ENCODE measurements at places on chromosomes 7 and 10.
A peak's percentile ranks its signal among the peaks of the same experiment; 100 is the strongest.

DNA sequence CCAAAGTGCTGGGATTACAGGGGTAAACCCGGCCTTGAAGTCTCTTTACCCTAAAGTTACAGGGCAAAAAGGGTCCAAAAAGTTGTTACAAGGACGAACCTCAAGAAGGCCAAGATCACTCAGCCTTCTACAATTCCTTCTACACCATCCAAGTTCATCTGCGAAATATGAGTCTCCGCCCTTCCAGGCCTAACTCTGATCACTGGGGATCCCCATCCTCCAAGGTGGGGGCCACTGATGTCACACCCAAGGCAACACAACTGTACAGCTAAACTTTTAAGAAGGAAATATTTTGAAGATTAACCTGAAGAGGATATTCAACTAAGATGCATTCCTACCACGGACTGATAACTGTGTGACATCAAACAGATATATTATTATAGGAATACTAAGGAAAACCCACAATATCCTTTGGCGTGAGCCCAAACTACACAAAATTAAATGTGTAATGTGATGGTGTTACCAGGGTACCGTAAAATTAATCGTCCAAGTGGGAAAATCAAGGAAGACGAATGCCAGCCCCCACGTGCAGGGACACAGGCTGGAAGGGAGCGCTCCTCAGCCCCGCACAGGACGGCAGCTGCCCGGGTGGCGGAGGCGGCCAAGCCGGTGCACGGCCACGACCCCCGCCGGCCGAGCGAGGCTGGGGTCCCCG lies 1.0 kb downstream of the PAXIP1 start:
- no peak for DNase-seq

GRCh38 chr10:58764087-58764747 lies 251.5 kb downstream of the BICC1 start:
- DNase-seq = no peak

DNA sequence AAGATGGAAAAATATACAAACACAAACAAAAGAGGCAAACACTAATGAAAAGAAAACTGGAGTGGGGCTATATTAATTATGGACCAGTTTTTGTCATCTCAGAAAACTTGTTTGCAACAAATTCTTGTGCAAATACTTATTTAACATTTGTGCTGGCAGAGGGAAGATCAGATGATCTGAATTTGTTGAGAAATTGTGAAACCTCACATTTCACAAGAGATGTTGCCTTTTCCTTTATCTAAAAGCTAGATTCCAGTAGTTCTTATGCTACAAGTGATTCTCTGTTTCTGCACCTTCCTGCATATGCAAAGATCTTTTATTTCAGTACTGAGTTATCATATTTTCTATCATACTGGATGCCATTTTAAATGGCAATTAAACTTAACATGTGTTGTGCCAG lies 320.7 kb downstream of the SUGCT start:
- no peak for DNase-seq

DNA sequence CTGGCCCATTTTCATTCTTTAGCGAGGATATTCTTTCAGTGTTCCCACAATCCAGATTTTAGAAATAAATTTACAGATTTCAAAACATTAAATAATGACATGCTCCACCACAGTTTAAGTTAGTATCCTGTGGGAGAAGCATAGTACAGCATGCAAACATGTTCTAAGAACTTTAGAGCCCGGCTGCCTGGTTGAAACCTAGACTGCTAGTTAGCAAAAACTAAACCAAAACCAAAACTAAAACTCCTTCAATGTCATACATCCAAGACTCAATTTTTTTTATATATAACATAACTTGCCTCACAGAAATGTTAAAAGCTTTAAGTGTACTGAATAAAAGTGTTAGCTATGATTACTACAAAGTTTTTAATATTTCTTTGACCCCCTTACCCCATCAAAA lies 17.0 kb downstream of the TRA2A start:
- no peak for DNase-seq

DNA sequence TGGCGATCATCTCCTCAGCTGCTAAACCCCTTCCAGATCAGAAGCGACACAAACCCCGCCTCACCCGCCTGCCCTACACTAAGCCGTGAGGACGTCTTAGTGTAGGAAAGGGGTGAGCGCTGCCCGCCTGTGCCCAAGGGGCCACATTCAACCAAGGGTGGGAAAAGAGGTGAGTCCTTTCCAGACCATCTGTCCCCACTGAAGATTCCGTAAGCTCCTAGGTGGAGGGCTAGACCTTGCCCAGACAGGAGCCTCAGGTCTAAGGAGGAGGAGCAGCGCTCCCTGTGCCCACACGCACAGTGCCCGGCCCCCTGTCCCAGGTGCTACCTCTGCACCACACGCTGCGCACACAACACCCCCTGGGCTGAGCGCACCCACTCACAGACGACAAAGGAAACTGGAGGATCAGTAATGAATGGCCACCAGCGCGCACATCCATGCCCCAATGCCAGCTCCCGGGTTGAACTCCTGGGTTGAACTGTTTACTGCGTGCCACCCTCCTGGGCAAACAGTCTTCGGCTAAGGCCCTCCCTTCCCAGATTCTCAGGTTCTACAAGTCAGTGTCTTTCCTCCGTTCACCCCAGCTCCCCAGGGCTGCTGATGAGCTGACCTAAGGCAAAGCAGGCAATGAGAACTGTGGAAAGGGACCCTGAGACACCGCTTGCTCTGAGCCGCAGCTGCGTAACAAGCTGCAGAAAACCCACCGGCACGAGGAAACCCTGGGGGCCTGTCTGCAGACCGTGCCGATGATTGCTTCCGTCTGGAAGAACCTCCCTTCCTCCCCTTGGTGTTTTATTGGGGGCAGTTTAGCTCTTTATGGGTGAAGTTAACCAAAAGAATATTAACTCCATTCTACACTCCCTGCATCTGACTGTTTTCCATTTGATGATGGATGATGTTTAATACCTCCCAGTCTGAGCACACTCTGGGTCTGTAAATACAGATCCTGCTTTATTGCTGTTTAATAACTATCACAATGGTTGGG lies 185.9 kb downstream of the MAD1L1 start:
- no peak for DNase-seq

DNA sequence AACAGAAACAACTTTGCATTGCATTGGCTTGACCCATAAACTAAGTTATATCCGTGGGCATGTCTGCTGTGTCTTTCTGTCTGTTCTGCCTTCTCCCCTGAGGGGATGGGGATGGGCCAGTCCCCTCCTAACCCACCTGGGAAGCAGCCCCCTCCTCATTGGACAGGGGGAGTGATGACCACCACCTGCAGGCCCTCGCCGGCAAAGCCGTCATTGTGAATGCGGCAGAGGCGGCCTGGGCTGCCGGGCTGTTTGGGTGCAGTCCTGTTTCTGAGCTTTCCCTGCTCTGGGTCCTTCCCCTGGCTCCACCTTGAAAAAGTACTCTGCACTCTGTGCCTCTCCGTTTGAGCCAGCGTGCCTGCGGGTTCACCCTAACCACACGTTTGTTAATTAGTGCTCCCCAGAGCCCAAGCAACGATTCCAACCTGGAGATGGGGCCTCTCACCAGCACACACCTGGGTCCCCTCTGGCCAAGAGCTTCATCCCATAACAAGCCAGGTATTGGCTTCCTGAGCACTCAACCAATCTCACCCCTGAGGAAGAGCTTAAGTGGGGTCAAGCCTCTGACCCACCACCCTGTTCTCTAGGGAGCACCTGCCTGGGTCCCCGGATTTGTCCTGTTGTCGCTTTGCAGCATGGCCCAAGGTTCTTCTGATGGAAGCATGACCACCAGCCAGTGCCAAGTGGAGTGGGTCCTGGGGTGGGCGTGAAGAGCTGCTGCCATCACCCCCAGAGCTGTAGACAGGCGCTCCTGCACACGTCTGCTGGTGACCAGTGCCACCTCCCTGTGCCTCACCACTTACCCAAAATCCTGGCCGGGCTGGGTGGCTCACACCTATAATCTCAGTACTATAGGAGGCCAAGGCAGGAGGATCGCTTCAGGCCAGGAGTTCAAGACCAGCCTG lies 39.4 kb upstream of the ZMIZ2 start:
- no peak for DNase-seq

DNA sequence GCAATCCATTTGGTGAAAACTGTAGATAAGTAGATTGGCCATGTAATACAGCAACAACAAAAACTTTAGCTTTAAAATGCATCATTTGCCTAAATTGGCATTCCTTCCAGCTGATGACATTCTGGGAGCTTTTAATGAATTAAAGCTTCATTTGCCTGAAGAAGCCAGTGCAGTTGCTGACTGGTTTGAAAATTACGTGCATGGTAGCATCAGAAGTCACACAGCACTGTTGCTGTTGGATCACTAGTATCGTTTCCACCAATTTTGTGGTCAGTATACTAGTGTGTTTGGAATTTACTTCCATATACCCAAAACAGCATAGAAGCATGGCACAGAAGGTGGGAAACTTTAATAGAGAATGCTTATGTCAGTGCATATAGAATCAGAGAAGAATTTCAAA lies 194.9 kb downstream of the ETV1 start:
- no peak for DNase-seq

DNA sequence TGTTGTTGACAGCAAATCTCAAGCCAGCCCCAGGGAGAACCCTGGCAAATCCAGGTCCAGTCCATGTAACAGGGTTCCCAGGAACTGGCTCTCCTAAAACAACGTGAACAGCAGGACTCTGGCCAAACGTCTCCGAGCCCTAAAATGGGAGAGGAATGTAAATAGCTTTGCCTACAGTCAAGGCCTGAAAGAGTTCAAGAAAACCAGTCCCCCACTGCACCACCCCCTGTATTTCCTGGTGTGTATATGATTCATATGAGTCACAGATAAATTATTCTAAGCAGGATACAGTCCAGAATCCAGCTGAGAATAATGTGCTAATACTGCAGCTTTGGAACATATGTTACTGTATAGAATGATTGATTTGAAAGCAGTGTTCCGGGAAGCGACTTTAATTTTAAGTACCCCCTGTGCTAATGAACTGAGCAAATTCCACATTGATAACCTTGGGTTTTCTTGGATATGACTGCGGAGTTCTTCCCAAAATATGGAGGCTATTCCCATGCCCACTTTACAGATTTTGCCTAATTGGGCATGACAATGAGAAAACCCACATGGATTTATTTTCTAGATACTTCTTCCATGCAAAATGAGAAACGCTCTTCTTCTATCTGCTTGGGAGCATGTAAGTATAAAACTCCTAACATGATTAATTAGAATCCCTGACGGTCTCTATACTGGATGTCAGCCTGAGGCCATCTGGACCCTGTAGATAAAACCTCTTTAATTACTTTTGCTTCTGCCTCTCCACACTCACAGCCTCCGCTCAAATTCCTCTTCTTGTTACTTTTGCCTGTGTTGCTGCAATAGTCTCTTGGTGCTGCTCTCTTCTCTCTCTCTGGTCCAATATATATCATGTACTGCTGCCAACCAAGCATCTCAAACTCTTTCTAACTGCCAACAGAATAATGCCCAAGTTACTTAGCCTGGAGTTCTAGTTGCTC lies 50.2 kb downstream of the LAMB4 start:
- DNase-seq = no peak

DNA sequence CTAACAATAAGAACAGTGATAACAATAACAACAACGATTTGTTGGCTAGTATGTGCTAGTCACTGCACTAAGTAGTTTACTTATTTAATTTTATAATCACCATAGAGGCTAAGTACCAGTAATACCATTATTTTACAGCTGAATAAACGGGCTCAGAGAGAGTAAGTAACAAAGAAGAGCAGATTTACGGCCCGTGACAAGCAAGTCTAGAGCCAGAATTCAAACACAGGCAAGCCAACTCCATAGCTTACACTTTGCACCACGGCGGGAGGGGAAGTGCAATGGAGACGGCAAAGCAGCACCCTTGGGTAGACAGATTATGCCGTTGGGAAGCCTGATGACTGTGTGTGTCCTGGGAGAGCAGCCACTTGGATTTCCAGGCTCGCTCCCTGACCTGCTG lies 1.2 kb upstream of the OR6V1 start:
- DNase-seq = no peak

GRCh38 chr7:46024263-46024916 lies 103.3 kb upstream of the IGFBP3 start:
- no peak for DNase-seq

DNA sequence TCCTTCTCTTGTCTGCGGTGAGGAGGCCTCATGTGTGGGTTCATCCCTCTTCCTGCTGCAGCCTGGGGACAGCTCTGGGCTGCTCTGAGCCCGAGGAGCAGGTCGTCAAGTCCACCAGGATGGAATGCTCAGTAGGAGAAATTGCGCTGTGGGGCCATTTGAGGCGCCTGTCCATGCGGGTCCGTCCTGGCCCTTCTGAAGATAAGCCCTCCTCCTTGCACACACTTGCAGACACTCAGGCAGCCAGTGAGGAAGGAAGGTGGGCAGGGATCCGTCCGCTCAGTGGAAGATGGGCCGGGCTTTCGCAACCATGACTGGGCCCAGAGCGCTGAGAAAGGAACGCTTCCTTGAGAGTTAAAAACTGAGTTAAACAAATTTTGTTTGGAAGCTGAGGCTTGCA lies 356.8 kb downstream of the GLRX3 start:
- DNase-seq = no peak

DNA sequence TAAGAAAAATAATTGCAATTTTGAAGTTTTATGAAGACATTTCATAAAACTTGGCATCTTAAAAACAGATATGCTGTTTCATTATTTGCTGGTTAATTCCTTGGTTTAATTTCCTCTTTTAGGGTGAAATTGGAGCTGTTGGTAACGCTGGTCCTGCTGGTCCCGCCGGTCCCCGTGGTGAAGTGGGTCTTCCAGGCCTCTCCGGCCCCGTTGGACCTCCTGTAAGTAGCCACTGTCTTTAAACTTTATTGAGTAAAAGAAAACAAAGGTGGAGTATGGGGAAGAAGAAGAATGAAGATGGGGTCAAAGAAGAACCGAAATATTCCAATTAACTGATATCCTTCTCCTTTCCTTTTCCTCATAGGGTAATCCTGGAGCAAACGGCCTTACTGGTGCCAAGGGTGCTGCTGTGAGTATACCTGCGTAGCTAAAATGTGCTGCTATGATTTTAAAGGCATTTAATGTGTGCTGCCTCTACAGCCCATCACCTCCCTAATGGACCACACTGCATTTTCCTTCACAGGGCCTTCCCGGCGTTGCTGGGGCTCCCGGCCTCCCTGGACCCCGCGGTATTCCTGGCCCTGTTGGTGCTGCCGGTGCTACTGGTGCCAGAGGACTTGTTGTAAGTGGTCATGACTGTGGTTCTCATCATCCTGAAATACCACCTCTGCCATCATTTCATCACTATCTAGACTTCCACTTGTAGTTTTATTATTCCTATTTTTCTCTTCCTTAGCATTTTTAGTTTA lies 14.7 kb downstream of the COL1A2 start:
- DNase-seq = no peak

DNA sequence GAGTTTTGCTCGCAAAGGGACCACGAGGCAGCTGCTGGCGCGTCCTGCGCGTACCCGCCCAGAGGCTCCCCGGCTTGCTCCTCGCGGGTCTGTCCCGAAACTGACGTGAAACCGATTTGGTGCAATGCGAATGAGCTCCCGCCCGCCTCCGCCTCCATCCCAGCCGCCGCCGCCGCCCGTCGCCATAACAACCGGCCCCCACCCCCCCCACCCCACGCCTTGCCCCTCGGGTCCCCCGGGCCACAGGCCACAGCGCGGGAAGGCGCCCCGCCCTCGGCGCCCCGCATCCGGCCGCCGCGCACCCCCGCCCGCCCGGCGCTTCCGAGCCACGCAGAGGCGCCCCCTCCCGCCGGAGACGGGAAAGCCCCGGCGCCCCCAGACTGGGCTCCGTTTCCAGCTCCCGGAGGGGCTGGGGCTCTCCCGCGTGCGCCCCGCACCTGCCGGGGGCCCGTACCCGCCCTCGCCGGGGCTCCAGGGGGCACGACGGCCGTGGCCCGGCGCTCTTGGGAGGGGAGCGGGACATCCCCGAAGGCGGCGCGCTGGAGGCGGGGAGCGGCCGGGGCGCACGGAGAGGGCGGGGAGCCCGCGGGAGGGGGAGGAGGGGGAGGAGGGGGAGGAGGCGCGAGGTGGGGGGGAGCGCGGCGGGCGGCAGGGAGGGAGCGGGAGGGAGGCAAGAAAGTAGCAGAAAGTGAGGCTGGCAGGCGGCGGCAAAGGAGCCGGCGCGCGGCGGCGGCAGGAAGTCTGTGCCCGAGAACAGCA lies at the start of gene CAMK1D:
Gene CAMK1D, plus strand, starts transcription at position 678 of the 759 bp plus-strand sequence.
- peak; percentile 78 for DNase-seq

Measured in stimulated activated CD4-positive, alpha-beta T cell treated with anti-CD3 and anti-CD28 coated beads, TNF-alpha, amount 100 ng/mL, for 24 hours (primary cell).